Cardiac fibroblast (primary cell): ENCODE measurements at places on chromosomes 13 and 19.

DNA sequence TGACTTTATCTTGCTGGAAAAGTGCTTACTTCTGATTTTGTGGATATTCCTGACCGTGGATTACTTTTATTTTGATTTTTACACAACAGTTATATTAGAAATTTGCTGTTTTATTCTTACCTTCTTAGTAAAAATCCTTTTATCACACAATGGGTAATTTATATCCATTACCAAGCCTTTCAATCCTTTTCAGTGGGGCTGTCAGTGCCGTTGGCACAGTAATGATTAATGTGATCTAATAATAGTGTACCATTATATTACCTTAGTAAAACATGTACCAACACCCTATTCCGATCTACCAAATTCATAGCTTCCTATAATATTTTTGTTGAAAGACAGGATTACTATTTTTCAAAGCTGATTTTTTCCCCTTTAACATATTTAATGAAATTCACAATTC is 87.3 kb upstream of the ZNF536 start:
- no peak for DNase-seq

DNA sequence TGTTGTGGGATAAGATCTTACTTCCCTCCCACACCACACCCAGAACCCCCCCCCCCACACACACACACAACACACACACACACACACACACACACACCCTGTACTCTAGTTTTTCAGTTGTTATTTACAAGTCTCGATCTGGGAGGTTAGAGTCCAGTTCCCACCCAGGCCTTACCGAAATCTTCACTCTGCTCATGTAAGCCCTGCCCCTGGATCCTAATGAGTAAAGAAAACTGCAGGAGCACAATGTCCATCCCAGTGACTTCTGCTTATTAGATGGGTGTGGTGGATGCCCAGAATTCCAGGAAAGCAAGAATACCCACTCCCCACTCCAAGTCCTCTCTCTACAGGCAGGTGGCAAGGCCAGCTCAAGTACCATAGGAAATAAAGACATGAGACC is 23.0 kb downstream of the STARD13 start:
- DNase-seq = no peak

DNA sequence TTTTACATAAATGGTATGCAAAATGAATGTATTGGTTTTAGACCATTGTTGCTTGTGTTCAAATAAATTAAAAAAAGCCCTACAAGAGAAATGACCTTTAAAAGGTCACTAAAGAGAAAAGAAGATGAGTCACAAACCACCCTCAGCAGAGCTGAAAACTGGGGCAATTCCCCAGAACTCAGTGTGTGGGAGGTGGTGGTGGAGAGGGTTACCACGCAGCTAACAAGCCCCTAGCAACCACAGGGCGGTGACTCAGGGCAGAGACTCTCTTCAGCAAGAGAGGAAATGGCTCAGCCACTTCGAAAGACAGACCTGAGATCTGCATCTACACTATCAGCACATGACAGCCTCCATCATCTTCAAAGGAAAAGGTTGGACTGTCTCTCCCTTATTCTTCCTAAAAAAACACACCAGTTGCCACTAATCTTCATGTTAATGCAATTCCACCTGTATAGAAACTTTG is 29.4 kb upstream of the NDFIP2 start:
- peak; percentile 82 for DNase-seq

- DNase-seq = no peak
Measured at GRCh38 chr13:38417241-38417640, 67.6 kb downstream of the UFM1 start.

DNA sequence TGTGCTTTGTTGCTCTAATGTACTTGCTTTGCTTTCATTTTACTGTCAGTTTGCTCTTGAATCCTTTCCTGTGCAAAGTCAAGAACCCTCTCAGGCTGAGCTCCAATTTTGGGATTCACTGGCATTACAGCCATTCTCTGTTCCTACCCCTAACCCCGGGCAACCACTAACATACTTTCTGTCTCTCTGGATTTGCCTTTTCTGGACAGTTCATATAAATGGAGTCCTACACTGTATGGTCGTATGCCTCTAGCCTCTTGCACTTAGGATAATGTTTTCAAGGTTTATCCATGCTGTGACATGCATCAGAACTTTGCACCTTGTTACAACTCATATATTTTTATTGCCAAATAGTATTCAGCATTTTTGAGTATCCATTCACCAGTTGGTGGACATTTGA is 2.7 kb upstream of the TEX30 start:
- DNase-seq = no peak
